NAMALWA (cell line): ENCODE measurements at places on chromosomes 7 and 10.

GRCh38 chr10:121158988-121159579 is 307.9 kb downstream of the WDR11 start:
- DNase-seq: no peak

GRCh38 chr7:103735377-103735776 is 254.1 kb downstream of the RELN start:
- no peak for DNase-seq

DNA sequence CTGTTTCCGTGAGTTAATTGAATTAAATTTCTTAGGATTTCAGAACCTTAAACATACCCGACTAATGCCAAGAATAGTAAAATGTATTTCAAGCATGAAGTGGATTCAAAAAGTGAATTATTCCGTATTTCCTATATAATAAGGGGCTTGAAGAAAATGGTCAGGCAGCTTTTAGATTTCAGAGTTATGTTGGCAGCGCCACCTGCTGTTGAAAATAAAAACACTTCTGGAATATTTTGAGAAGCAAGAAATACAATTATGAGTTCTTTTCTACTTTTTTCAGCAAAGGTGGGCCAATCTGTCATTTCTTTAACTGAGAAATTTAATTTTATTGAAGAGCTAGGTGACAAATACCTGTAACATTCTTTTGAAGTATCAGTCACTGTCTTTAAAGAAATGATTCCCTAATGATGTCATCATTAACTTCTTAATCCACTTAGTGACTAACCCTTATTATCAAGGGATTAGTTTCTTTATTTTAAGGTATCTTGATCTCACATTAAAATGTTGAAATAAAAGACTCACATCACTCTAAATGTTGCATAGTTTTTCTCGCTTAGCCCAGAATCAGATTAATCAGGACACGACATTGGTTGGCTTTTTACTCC is 36.6 kb upstream of the AGR3 start:
- DNase-seq: peak; percentile 68

DNA sequence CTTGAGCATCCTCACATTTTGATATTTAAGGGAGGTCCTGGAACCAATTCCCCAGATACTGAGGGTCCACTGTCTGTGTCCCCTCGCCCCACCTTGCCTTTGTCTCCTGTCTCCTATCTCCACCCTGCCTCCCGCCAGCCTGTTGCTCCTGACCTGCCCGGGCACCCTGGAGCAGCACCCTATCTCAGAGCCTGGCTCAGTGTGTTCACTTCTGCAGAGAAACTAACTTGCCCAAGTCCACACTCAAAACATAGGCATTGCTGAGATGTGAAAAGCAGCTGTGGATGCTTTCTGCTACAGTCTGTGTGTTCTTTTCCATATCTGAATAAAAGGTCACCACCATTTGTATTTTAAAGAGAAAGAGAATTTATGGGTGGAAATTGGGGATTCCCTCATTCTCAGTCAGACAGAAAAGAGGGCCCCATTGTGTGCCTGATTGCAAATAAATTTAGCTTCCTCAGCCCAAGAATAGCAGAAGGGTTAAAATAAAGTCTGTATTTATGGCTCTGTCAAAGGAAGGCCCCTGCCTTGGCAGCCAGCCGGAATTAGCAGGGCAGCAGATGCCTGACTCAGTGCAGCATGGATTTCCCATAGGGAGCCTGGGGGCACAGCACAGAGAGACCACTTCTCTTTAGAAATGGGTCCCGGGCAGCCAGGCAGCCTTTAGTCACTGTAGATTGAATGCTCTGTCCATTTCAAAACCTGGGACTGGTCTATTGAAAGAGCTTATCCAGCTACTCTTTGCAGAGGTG is 161.3 kb downstream of the EGFR start:
- DNase-seq: no peak

DNA sequence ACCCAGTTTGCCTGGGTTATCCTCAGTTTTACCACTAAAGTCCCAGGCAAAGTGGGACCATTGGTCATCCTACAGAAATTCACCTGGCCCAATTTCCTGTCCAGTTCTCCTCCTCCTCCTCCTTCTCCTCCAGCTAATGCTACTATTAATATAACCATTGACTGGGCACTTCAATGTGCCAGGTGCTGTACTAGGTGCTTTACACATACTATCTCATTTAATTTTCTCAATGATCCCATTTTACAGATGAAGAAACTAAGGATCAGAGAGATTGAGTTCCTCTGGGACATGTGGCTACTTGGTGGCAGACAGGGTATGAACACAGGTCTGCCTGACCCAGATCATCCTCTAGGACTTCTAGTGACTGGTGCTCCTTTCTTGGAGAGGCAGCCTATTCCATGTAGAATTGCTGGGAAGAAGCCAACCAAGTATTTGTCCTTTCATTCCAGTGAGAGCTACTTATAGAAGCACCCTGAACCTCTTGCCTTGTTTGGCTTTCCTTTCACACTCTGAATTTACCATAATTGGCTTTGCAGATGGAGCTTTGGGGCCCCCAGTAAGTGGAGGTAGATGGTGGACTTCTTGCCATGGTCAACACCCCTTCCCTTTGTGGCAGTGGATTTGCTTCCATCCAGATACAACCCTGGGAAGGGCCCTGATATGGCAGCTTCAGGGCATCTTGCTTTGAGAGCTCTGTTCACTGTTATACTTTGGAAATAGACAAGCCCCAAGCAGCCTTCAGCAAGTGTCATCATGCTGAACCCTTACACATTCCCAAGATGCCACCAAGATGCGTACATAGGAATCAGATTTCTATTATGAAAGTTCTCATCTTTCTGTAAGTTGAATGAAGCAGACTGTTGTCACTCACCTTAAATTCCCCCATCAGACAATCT is 78.7 kb downstream of the MYOF start:
- DNase-seq: no peak

DNA sequence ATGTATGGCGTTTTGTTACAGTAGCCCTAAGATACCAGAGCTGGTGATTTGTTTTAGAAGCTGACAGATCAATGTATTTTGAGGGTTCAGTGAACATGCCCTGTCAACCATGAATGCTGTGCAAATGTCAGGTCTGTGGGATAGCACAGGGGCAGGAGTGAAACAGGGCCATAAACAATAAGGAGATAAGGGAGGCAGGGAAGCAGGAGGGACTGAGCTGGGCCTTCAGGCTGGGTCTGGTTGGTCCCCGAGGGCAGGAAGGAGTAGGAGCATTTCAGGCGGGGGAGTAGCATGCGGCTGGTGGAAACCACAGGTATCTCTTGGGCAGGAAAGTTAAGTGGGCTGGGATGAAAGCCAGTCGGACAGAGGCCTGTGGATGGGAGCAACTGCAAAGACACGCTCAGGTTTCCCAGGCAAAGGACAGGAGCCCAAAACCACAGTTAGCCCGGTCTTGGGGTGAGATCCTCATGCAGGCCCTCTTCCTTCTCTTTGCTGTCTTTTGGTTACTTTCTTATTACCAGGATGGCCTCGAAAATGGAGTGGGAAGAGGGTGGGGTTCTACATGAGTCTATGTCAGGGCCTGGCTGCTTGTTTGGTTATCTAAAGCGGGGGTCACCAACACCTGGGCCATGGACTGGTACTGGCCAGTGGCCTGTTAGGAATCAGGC is 69.5 kb upstream of the SEPHS1 start:
- DNase-seq: no peak

DNA sequence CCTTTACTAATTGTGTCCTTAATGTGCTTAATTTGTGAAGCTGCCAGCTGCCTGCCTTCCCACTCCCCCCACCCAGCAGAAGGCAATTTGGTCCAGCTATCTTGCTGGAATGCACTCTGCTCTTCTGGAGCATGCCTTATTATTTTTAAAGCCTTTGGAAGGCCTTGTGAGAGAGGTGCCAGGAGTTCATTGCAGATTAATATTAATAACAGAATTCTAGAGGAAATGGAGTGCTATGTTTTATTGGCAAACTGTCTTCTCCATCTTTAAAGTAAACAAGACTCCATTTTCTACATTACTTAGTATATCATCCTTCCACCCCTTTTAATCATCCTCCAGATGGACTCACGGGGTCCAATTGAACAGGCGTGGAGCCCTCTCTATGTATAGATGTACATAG is 50.8 kb upstream of the ZNF32 start:
- no peak for DNase-seq

GRCh38 chr7:30041526-30042269 is 13.5 kb downstream of the PLEKHA8 start:
- no peak for DNase-seq

- DNase-seq: peak; percentile 80
These were observed 65.0 kb downstream of the DNAJC12 start for GRCh38 chr10:67772894-67773511.

- DNase-seq: no peak
These were observed 205.9 kb upstream of the PPP2R2D start for GRCh38 chr10:131694781-131695495.

- no peak for DNase-seq
These were observed 5.0 kb upstream of the RBM17 start for GRCh38 chr10:6083523-6084475.

GRCh38 chr10:127578961-127579305 is 29.8 kb downstream of the NPS start:
- no peak for DNase-seq

GRCh38 chr10:22110761-22111160 is 107.1 kb downstream of the EBLN1 start:
- no peak for DNase-seq

- DNase-seq: no peak
These were observed 339.3 kb upstream of the POM121L12 start for GRCh38 chr7:52695973-52696595.

DNA sequence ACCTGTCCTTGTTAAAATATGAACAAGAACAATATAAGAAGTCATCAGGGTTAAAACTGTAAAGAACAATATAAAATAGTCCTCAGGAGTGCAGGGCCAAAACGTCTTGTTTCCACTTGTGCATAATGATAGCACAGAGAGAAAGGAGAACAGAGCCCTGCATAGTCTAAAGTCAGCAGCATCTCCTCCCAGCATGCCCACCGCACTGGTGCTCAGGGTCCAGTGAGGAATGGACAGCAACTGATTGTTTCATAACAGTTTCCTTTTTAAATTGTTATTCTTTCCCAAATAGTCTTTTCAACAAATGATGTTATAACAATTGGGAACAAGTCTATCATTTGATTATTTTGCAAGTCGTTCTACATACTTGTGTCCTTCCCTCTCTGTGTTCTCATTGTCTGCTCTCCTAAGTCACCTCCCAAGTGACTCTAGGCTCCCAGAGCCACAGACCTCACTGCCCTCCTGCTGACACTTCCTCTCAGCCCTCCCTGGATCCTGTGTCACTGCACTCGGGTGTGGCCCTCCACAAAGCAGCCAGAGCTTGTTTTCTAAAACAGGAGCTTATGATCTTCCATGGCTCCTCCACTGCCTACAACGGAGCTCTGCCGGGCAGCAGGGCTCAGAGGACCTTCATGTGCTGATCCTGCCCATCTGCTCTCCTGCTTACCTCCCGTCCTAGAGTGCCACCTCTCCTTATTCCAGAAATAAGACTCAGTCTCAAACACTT is 27.6 kb downstream of the COBL start:
- no peak for DNase-seq

- peak; percentile 15 for DNase-seq
These were observed 231.2 kb downstream of the EXOC4 start for GRCh38 chr7:133484086-133484485.

- no peak for DNase-seq
These were observed 97.0 kb upstream of the RPA3 start for GRCh38 chr7:7815395-7815794.

DNA sequence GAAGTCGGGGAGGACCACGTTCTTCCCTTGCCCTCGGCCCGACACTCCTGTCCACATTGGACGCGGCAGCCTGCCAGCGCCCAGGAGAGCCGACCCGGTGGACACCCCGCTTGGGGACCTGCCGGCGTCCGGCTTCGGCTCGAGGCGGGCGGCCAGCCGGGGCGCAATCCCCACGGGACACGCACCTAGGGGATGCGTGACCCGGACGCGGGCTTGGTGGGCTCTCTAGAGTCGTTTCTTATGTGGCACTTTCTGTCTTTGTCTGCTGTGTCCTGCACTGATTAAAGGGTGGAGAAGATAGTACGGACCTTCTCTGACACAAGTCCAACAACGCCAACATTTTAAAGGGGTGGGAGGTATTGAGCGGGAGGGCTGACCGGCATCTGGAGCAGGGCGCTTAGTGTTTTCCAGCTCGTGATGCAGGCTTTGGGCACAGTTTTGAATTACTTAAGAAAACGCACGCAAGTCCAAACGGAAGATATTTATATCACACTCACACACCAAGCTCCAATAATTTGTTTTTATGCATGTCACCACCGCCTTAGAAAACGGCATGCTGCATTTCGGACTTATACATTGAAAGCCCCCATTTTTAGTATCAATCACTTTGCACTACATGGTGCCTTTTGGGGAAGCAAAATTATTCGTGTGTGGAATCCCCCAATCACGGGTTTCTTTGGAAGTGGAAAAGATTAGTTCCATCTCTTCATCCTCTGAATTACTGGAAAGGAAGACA is 3.9 kb upstream of the SPAG6 start:
- DNase-seq: peak; percentile 42

DNA sequence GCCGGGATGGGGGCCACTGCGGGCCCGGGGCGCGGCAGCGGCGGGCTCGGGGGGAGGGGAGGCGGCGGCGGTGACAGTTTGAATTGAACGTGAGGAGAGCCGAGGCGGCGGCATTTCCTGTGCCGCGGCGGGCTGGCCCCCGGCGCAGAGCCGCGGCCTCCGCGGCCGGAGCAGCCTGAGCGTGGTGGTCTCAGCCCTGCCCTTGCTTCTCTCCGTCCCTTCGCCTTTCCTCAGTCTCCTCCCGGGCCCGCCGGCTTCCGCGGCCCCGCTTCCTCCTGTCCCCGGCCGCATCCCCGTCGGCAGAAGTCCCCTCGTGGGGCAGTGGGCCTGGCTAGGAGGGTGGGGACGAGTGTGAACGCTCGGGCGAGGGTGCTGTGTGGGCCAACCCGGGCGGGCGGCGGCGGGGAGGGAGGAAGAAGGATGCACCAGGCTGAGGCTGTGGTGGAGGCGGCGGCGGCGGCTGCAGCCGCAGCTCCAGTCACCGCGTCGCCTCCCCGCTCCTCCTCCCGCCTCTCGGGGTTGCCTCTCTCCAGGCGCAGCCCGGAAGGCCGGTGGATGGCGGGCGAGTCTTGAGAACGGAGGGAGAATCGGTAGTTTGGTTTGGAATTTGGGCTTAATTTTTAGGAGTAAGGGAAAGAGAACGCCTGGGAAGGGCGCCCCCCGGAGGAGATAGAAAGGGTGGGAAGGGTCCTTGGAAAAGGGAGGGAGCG is 690 bp downstream of the SEPTIN7 start:
- DNase-seq: peak; percentile 92

DNA sequence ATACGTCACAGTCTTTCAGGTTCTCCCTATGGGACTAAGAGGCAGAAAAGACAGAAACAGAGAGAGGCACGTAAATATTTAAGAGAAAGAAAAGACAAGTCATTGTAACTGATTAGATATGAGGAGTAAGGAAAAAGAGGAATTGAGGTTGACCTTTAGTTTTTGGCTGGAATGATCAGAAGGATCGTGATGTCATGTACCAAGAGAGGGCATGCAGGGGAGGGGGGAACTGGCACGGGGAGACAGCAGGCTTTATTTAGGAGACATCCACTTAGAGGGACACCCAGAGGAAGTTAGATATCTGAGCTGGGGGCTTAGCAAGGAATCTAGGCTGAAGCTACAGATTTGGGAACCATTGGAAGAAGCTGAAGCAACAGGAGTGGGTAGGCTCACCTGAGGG is 9.2 kb upstream of the LRRC20 start:
- no peak for DNase-seq

GRCh38 chr10:77905086-77905748 is 21.3 kb downstream of the DLG5 start:
- DNase-seq: no peak

- no peak for DNase-seq
These were observed 448 bp upstream of the NET1 start for GRCh38 chr10:5411941-5412276.

GRCh38 chr7:158595068-158595467 is 7.4 kb upstream of the PTPRN2 start:
- peak; percentile 41 for DNase-seq
